Fibroblast of skin of right biceps (primary cell): ENCODE measurements at places on chromosomes 16 and 17.

DNA sequence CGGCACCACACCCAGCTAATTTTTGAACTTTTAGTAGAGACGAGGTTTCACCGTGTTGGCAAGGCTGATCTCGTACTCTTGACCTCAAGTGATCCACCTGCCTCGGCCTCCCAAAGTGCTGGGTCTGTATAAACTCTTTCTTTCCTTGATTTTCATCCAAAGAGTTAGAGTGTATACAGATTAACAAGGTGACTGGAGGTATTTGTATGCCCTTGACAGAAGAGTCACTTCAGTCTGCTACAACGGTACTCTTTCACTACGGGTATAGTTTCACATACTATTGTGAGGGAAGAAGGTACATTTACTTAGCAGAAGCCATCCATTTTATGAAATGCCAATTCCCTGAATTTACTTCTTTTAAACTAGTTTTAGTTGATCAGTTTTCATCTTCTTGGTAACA lies 32.5 kb downstream of the PPM1E start:
- no peak for DNase-seq

GRCh38 chr17:3513305-3514035 lies 37.7 kb downstream of the ASPA start:
- no peak for DNase-seq

DNA sequence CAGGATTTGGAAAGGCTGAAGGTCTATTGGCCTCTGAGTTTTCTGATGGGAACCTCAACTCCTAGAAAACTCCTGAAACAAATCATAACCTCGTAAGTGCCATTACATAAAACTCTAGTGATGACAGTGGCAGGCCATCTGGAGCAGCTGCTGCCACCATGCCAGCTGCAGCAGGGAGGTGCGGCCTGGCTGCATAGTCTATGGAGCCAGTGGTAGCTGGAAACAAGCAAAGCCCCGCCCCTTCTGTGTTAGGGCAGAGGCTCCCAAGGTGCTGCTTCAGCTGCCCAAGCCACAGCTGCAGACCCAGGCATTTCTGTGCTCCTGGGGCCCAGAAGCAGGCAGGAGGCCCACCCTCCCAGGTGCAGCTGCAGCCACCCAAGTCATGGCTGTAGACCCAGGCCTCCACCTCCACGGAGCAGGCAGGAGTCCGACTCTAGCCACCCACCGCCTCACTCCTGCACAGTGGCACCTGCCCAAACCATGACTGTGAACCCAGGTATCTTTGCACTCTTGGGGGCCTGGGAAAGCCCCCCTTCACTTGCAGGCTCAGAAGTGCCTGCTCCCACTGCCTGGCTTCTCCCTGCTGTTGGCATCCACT lies 254.1 kb upstream of the KCNJ16 start:
- DNase-seq = no peak

GRCh38 chr17:65942592-65942991 lies 249.3 kb downstream of the CEP112 start:
- DNase-seq = peak; percentile 25

DNA sequence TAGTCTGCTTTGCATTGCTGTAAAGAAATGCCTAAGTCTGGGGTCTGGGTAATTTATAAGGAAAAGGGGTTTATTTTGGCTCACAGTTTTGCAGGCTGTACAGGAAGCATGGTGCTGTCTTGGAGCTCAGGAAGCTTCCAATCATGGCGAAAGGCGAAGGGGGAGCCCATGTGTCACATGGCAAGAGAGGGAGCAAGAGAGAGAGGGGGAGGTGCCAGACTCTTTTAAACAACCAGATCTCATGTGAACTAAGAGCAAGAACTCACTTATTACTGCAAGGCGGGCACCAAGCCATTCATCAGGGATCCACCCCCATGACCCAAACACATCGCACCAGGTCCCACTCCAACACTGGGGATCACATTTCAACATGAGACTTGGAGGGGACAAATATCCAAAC lies 148.2 kb upstream of the HS3ST2 start:
- DNase-seq = no peak

GRCh38 chr16:57640185-57640584 lies 11.8 kb downstream of the ADGRG1 start:
- DNase-seq = no peak

- no peak for DNase-seq
Measured at GRCh38 chr17:47298712-47299111, 25.0 kb upstream of the EFCAB13 start.

DNA sequence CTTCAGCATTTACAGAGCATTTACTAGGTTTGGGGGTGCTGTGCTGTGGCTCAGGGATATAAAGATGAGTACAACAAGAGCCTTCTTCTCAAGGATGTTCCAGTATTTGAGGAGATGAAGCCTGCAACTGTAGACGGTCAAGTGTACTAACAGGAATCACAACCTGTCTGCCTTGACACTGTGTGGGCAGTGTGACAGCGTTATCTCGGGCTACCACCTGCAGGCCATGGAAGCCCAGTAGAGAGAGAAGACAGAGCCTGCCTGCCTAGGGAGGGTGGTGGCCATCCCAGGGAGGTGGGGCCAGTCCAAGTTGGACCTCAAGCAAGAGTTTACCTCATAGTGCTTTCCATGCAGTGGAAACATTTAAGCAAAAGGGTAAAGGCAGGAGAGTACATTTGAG lies 215.1 kb upstream of the ASIC2 start:
- DNase-seq = no peak

DNA sequence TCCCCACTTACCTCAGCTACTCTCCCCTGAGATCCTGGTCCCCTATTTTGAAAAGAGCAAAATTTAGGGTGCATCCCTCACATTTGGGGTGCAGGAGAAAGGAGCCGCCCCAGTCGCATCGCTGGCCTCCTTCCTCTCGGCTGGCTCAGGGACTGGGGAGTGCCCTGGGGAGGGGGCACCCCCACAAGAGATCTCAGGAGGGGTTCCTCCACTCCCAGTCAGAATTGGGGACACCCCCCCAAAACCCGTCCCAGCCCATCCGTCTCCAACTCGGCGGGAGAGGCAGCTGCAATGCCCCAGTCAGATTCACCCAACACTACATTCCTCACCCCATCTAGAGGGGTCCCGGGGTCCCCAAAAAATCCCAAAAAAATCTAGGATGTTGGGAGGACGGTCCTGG lies 3.5 kb upstream of the BCL6B start:
- DNase-seq = no peak

GRCh38 chr16:48235556-48236136 lies 8.5 kb upstream of the LONP2 start:
- no peak for DNase-seq

- DNase-seq = no peak
Measured at GRCh38 chr17:18950346-18950745, 1.6 kb upstream of the SLC5A10 start.

GRCh38 chr17:56834380-56835263 lies 671 bp downstream of the DGKE start:
- peak; percentile 15 for DNase-seq

- DNase-seq = no peak
Measured at GRCh38 chr17:364766-365165, 12.2 kb upstream of the RPH3AL start.

- DNase-seq = peak; percentile 78
Measured at GRCh38 chr17:1153795-1154546, 25.8 kb downstream of the ABR start.

DNA sequence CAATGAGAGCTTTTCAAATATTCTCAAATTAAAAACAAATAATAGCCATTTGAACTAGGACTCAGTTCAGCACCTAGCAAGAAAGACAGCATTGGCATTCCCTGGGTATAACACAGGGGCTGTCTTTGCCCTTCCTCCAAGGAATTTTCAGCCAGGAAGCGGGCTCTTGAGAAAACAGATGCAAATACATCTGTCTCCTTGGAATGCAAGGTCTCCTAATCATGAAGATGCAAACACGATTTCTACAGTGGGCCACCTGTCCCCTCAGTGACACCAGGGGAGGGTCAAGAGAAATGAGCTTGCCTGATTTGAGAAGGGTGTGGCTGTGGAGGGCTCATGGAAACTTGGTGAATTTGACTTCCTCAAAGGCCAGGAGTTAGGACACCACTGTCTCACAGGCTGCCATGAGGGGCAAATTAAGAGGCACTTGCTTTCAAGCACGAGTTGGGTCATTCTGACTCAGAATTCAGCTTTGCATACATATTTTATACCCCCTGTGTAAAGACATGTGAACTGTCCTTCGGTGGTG lies 24.5 kb upstream of the SUPT4H1 start:
- no peak for DNase-seq

DNA sequence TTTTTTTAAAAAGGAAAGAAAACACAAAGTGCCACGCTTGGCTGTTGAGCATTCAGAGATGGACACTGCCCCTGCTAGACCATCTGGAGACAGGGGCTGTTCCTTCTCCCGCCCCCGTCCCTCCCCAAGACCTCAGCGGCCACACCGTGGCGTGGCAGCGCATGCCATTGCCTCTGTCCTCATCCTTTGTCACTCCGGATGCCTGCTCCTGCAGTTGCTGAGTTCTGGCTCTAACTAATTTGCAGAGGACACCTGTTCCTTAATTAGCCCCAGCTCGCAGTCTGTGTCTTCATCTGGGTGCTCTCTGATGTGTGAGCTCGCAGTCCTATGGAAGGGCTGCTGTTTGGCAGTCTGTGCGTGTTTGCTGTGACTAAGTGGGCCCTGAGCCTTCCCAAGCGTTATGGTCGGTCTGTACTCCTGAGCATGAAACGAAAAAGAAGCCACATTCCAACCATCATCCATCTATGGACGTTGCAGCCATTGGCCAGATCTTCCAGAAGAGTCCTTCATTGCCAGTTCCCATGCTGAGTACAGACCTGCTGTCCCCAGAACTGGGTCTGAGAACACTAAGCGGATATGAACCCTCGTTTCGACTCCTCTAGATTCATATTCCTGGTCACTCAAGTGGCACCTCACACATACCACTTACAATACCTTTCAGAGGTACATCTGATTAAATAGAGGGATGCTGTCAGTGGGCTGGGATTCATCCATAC lies 40.9 kb upstream of the NAT9 start:
- no peak for DNase-seq

GRCh38 chr17:4623249-4623648 lies 18.2 kb downstream of the ALOX15 start:
- peak; percentile 21 for DNase-seq

DNA sequence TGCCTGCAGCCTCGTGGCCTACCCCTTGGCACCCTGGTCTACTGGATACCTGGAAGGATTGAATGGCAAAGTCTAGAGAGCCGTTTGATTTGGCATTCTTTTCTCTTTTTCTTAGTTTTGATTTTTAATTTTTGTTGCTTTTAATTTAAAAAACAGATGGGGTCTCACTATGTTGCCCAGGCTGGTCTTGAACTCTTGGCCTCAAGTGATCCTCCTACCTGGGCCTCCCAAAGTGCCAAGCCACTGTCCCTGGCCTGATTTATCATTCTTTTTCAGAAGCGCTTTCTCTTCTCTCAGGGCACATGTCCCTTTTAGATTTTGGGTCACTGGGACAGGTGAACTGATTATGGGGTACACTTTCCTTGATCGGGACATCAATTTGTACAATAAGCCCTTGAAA lies 10.8 kb downstream of the ZC3H18 start:
- no peak for DNase-seq

DNA sequence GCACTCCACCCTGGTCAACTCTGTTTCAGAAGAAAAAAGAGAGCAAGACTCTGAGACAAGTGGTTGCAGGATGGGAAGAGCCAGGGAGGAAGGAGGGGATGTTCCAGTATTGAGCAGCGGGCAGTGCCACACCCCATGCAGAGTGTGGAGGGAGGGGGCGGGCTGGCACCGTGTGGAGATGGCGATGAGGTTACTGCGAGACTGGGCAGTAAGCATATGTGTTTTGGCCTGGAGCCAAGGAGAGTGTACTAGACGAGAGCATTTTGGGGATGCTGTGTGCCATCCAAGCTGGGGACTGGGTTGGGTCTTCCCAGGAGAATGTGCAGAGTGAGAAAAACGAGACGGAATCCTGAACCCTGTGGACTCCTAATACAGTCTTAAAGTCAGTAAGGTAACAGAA lies 3.4 kb downstream of the TBC1D24 start:
- no peak for DNase-seq

- peak; percentile 59 for DNase-seq
Measured at GRCh38 chr17:45149669-45150664, 1.7 kb downstream of the HEXIM1 start.

- no peak for DNase-seq
Measured at GRCh38 chr17:7824021-7824924, 9.7 kb upstream of the KDM6B start.

DNA sequence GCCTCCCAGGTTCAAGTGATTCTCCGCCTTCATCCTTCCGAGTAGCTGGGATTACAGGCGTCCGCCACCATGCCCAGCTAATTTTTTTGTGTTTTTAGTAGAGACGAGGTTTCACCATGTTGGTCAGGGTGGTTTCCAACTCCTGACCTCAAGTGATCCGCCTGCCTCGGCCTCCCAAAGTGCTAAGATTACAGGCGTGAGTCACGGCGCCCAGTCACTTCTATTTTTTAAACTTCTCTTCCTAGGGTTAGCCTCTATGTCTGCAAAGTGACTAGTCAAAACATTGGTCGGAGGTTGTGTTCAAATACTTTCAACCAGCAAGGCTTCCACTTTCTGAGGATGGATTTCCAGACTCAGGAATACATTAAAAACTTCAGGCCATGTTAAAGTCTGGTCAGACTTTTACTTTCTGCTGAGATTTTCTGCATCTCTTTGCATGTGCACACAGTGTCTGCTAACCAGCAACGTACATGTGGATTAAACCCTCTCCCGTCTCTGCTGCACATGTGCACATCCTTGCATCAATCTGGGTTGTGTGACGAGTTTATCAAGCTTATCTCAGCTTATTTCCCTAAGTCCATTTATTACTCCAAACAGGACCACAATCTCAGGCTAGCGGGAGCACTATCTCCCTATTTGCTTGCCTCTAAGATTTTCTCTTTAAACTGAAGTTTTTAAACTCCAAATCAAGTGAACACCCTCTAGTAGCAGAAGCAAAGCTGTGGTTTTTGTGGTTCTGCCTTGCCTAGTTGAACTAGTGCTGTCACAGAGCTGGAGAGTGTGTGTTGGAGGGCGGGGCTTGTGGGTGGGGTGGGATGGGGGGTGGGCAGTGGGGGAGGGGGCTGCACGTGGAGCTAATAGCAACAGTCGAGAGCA lies 525.2 kb upstream of the GOT2 start:
- peak; percentile 53 for DNase-seq

DNA sequence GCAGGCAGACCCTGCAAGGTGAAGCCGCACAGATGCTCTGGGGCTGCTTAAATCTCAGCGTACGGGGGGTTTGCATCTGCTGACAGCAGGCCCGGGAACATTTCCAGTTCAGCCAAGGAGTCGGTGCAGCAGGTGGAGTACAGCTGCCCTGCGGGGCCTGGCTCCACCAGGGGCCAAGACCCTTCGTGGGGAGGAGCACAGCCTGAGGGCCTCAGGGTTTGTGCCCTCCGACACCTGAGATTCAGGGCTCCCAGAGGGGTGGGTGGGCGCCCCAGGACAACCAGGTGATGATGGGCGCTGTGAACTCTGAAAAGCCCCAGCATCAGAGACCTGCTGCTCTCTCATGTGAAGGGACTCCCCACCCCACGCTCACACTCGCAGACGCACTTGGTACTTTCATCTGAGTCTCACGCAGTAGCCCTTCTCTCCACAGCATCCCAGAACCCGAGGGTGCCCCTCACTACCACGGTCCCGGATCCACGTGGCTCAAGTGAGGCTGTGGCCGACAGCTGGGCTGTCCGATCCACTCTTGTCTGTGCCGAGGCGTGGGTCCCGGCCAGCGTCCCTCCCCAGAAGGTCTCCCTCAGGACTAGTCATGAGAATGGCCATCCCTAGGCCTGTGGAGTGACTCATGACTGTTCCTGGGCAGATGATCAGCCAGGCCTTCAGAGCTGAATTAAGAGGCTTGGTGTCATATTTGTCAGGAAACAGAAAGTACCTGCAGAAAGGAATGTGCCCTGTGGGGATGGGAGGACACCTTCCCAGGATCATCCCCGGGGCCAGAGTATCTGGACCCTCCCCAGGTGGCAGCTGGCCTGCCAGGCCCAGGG lies 29.6 kb downstream of the ACSF3 start:
- DNase-seq = no peak
